Fibroblast of skin of left quadriceps (primary cell): ENCODE measurements at places on chromosomes 3 and 15.

GRCh38 chr3:61743067-61743466 lies 181.7 kb downstream of the PTPRG start:
- DNase-seq, result no peak

DNA sequence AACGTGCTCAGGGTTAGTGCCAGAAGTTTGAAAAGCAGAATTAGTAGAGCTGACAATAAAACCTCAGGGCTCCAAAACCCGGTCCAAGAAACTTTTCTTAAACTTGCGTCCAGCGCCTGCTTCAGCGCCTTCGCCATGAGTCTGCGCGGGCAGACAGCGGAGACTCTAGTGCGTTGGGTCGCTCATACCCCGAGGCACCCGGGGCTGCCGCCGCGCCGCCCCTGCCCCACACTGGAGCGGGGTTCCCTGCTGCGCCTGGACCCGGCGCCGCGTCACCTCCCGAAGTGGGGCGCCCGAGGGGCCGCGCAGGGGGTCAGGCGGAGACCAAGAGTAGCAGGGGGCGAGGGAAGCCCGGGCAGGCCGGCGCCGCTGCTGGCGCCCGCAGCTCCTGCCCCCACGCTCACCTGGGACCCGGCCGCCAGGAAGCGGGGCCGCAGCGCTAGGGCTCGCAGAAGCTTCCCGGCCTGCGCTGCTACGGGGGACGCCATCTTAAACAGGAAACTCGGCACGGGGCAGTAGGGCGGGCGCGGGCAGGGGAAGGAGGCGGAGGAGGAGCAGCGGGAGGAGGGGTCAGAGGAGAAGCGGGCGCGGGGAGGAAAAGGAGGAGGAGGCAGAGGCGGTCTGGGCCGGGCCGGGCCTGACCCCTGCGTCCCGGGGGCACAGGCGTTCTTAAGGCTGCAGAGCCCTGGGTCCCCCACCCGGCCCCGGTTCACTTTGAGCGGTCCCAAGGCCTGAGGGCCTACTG lies at the start of gene SUCLG2:
Gene SUCLG2 (minus strand): TSS at position 514 of the 745 bp plus-strand sequence. CDS start 26 bp downstream, at position 488.
- DNase-seq, result peak; percentile 67

DNA sequence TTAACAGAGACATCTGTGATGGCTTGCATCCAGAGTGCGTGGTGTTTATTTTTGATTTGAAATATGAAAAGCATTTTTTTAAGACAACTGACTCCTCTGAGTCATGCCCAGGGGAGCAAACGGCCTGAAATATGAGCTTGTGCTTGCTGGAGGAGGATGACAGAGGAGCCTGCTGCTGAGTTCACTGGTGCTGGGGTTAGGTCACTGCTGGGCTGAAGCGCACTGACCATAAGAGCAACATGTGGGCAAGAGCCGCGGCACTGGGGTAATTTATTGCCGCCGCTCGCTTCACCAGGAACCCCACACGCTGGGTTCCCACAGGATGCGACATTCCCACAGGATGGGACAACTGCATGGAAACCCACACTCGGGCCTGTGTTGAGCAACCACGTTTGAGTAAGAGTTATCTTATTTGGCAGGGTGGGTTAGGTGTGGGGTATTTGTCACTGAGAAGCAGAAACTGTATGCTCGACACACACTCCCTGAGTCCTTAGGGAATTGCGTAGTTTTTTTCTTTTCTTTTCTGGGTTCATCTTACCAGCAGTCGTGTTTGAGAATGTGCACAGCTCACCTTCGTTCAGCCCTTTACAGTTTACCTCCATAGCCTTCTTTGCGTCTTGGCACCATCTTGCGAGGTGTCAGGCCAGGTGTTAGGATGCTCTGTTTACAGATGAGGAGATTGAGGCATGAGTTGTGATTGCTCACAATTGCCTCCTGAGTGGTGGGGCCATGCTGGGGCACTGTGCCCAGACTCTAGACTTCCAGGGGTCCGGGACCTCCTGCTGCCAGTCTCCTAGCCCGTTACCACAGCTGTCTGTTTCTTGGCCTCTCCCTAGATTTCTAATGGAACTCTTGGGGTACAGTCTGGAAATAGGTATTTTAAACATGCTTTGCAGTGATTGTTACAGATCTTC lies 60.4 kb downstream of the SMAD3 start:
- DNase-seq, result peak; percentile 94

- no peak for DNase-seq
Observed at GRCh38 chr15:74928771-74929198, 9.1 kb downstream of the COX5A start.

GRCh38 chr3:69240651-69241568 lies 118.5 kb upstream of the LMOD3 start:
- DNase-seq, result no peak

GRCh38 chr3:88828466-88828865 lies 279.0 kb upstream of the EPHA3 start:
- DNase-seq, result peak; percentile 49

GRCh38 chr3:90010341-90010740 lies 902.9 kb downstream of the EPHA3 start:
- DNase-seq, result peak; percentile 29

DNA sequence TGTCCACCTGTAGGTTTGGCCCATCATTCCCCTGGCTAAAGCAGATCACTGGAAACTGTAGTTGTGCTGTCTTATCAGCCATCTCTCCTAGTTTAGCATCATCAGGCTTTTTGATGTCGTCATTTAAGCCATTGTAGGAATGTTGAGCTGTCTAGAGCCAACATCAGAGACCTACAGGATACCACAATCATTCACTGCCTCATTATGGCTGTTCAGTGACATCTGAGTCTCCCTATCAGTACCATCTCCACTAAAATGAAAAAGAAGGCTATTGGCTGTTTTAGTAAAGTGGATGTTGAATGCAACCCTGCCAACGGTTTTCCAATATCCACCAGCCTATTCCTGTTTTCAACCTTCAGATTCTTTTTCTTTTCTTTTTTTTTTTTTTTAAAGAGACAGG lies 29.2 kb downstream of the RLBP1 start:
- no peak for DNase-seq

- no peak for DNase-seq
Observed at GRCh38 chr3:52880047-52880446, 17.3 kb downstream of the STIMATE start.
